Activated naive CD8-positive, alpha-beta T cell treated with anti-CD3 and anti-CD28 coated beads, Interleukin-2, amount 50 U/mL, for 16 hours (primary cell): ENCODE measurements at places on chromosomes 13 and 19.

DNA sequence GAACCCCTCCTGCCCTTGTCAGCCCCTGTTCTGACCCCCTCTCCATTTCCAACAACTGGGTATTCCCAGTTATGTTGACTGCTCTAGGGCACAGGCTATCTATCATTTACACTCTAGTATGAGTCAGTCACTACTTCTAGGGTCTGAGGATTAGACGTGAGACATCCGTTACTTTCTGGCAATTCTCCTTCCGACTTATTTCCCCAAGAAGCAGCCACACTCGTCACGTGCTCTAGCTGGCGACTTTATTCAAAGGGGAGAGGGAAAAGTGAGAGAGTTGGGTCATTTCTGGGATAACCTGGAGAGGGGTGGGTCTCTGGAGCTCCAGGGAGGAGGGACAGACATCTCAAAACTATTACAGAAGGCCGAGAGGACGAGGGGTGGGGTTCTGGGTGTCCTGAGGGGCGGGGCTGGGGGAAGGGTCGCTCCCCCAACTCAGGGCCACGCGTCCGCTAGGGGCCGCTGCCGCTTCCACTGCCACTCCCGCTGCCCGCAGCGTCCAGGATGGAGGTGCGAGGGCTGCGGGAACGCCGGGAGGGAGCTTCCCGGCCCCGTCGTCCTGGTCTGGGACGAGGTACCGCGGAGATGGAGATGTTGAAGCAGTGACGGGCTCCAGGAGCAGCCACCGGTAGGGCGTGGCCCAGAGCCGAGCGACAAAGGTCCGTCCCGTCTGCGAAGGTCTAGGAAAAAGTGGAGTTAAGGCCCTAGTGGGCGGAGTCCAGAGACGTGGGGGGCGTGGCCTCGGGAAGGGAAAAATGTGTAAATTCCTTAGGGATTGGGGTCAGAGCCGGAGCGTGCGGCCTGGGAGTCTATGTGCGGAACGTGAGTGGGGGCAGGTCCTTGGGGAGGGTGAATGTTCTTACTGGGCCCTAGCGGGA, 8.9 kb downstream of the RTBDN start:
- DNase-seq, result no peak

GRCh38 chr19:53365899-53366493, 491 bp downstream of the ZNF525 start:
- DNase-seq, result peak; percentile 4

DNA sequence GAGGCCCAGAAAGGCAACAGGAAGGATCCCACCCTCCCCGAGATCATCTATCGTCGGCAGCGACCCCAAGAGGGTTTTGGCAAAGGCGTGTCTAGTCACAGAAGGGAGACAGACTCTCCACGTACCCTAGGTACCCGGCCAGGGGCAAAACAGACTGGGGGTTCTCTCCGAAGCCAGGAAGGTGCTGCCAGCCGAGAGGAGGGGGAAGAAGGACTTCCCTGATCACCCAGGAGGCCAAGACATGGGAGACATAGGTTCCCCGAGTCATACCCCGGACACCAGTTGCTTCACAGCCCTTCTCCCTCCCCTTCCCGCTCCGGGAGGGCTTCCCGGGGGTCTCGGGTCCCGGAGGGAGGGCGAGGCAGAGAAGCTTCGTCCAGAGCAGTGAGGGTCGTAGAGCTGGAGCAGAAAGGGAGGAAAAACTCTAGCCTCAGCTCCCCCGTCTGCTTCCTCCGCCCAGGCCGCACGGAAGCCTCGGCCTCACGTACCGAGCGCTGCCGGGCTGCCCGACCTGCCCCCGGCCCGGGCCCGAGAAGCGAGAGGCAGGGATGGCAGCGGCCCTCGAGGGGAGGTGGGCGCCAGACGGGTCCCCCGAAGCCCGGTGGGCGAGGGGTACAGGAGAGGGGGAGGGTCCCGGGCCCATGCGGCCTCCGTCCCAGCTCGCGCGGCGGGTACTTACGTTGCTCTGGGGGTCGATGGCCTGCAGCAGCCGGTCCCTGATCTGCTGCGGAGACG, 644 bp downstream of the MED26 start:
- no peak for DNase-seq

GRCh38 chr13:108269601-108270328, at the start of gene TNFSF13B:
TNFSF13B (plus strand) TSS chr13:108269718; CDS start chr13:108269896, 178 bp downstream.
- peak; percentile 27 for DNase-seq

- no peak for DNase-seq
Measured at GRCh38 chr13:112451512-112452379, 75.6 kb downstream of the SPACA7 start.

GRCh38 chr13:29548722-29549121, 46.8 kb downstream of the SLC7A1 start:
- DNase-seq, result no peak

GRCh38 chr19:33311326-33311682, 9.0 kb upstream of the CEBPA start:
- DNase-seq, result no peak

DNA sequence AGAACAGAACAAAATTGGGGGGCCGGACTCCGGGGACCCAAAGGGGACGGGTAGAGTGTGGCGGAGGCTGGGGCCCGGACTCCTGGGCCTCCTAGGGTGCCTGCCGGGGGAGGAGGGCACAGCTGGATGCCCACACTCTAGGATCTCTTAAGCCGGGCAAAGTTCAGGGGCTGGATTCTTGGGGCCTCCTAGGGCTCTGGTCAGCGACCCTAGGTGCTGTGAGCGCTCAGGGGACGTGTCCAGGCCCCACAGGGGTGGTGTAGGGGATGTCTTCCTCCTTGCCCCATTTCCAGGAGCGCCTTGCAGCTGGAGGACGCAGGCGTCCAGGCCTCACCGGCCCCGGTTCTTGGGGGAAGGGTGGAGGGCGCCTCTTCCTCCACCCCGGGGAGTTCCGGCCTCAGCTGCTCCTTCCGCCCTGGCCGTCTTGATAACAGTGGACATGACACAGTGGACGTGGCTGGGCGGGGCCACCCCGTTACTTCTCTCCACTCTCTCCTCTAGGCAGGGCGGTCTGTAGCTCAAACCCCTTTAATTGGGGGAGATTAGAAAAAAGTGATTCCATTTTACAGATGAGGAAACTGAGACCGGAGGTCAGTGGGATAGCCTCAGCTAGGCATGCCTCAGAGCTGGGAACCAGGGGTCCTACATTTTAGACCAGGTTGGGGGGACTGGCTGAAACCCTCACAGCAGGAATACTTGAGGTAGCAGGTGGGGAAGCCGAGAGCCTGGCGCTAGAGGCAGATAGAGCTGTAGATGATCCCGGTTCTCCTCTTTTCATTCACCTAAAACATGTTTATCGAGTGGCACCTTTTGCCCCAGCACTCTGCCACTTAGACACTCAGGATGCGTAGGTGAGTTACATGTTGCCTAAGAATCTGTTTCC, 705 bp downstream of the STXBP2 start:
- no peak for DNase-seq

DNA sequence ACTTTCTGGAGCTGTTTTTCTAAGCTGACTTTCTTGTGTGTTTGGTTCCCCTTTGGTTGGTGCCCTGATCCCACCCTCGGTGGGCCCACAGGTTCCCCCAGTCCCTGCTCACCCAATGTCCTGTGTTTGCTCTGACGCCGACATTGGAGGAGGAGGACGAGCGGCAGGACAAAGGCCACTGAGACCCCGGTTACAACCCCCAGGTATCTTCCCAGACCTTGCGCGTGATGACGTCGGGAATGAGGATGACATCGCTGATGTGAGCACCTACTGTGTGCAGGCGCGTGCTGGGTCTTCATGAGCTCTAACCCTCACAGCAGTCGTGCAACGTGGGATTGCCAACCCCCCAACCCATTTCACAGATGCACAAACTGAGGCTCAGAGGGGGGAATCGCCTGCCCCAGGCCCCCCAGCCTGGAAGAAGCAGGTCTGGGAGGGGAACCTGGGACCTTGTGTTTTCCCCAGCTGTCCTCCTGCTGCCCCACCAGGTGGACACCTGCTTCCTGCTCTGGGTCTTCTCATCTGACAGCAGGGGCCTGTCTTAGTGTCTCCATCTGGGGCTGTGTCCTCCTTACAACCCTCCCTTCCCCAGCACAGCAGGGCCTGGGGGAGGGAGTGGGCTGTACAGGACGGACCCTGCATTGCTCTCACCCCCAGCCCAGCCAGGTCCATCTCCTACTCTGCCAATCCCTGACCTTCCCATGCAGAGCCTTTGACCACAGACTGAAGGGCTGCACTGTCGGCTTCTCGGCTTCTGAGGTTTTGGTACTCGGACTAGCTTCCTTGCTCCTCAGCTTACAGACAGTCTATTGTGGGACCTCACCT, 4.7 kb upstream of the LILRA6 start:
- DNase-seq, result no peak

- DNase-seq, result no peak
Measured at GRCh38 chr13:45046445-45046844, 57.1 kb downstream of the GPALPP1 start.

GRCh38 chr19:18765224-18765623, 25.9 kb downstream of the COMP start:
- no peak for DNase-seq

DNA sequence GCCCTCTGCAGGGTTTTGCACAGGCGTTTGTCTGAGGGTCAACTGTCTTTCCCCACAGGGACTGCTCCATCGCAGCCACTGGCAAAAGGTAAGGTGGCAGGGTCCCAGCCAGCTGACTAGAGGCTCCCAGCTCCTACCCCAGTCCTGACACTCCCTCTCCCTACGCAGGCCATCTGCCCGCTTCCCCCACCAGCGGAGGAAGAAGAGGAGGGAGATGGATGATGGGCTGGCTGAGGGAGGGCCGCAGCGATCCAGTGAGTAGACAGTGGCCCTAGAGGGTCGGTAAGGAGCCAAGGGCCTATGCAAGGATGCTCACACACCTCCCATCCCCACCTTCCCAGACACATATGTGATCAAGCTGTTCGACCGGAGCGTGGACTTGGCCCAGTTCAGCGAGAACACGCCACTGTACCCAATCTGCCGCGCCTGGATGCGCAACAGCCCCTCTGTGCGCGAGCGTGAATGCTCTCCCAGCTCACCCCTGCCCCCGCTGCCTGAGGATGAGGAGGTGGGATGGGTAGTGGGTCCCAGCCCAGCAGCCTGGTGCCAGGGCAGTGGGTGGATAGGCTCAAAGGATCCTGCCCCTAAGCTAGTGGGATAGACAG, 4.0 kb downstream of the HSPB6 start:
- DNase-seq, result no peak

- DNase-seq, result no peak
Measured at GRCh38 chr19:18098891-18099622, 1.5 kb downstream of the MAST3 start.

- DNase-seq, result no peak
Measured at GRCh38 chr19:17678836-17679235, 9.3 kb downstream of the UNC13A start.

DNA sequence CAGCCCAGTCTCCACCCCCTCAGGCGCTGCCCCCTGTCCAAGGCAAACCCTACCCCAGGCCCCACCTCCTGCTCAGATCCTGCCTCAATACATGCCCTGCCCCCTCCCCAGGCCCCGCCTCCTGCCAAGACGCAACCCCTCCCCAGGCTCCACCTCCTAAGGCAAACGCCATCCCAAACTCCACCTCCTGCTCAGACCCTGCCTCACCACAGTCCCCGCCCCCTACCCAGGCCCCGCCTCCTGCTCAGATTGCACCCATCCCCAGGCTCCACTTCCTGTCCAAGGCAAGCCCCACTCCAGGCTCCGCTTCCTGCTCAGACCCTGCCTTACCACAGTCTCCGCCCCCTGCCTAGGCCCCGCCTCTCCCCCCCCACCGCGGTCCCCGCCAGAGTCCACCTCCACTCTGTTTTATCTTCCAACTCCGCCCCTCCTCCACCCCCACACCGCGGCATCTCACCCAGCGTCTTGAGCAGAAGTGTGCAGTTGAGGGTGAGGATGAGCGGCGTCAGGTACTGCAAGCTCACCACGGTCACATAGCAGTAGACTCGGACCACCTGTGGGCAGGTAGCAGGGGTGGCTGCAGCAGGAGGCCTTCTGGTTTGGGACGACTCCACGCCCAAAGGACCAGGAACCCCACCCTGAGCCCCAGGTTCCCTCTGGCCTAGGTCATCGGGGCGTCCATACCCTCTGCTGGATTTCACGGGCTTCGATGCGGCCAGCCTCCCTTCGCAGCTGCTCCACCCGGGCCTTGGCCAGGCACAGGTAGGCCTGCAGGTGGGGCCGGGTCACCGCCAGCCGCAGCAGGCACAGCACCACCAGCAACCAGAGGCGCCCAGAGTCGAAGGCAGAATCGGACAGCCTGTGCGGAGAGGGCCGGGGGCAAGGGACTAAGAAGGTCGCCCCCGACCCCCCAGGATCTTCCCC, 17.7 kb downstream of the TMEM161A start:
- no peak for DNase-seq

DNA sequence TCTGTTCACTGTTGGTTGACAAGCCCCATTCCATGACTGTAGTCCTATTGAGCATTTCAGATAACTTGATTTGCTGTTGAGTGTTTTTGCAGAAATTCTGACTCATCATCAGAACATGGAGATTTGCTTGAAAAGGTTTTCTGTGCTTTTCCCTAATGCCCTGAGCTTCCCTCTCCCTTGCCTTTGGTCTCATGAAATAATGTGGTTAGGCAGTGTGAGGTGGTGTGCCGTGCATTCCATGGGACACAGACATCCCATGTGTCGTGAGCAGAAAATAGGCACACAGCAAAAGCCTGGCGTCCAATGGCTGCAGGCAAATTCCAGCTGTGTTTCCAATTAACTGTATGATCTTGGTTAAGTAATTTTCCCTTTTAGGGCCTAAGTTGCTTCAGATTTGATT, 197.4 kb downstream of the DLEU7 start:
- DNase-seq, result no peak
